Gastrocnemius medialis (tissue), 4 donors: ENCODE measurements at places on chromosomes 3 and 15. TPM values are rescaled to one million over a fixed set of nuclear protein-coding genes. Genes with fewer than 3 reads are reported as not detected.

DNA sequence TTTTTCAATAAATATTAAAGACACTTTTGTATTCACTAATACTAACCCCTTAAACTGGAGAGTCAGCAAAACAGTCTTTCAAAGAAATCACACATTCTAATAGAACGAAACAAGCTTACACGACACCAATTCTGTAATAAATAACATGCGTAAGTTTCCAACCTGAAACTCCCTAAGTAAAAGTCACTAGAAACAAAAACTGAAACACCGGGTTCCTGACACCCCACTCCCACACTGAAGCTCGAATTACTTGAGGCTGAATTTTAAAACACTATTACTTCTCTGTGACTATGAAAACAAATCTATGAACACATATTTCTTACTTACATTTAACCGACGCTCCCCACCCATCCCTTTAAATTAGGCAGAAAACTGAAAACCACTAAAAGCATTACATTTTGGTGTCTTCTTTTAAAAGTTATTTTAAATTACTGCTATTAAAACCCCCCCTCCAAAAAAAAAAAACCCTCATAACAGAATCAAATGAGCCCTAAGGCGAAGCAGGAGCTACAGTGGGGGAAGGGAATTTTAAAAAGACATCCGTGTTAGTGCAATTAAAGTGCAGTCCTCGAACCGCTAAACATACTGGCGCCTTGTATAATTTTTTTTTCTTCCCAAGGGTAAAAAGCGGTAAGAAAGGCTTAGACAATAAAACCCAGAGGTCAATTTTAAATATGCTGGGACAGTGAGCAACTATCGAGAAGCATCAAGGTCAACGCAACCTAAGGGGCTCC, 878 bp downstream of the SPPL2A start:
- H3K4me3 ChIP-seq = peak overlapping the region; percentile 67
- no peaks in the 10 kb centered on the region for H3K27me3 ChIP-seq
- H3K36me3 ChIP-seq = no peaks in the 10 kb centered on the region
- H3K27ac ChIP-seq = peak overlapping the region; percentile 98

DNA sequence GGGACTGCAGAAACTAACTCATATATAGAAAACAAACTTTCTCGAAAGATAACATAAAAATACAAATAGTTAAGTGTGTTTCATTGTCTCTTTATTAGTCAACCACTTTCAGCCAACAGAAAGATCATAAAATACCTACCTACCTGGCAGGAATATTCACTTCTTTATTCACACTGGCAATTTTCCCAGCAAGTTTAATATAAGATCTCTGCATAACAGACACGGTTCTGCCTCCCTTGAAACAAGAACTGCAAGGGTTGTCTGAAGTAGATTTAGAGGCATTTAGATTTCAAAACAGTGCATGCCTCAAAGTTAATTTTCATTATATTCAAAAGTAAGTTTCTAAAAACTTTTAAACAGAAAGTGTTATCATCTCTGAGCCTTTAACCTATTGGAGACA, 7.1 kb downstream of the NPTN start:
- H3K27me3 ChIP-seq = no peaks in the 10 kb centered on the region
- H3K36me3 ChIP-seq = no peaks in the 10 kb centered on the region
- no peak overlapping the region for H3K27ac ChIP-seq
- DNase-seq = no peak

GRCh38 chr15:30922480-30923311, 19.0 kb downstream of the FAN1 start:
- H3K27me3 ChIP-seq = no peaks in the 10 kb centered on the region
- no peak for DNase-seq
- H3K27ac ChIP-seq = peak overlapping the region; percentile 61
- H3K4me3 ChIP-seq = no peak overlapping the region

The EAF2 gene
- total RNA-seq = 5.7 TPM

DNA sequence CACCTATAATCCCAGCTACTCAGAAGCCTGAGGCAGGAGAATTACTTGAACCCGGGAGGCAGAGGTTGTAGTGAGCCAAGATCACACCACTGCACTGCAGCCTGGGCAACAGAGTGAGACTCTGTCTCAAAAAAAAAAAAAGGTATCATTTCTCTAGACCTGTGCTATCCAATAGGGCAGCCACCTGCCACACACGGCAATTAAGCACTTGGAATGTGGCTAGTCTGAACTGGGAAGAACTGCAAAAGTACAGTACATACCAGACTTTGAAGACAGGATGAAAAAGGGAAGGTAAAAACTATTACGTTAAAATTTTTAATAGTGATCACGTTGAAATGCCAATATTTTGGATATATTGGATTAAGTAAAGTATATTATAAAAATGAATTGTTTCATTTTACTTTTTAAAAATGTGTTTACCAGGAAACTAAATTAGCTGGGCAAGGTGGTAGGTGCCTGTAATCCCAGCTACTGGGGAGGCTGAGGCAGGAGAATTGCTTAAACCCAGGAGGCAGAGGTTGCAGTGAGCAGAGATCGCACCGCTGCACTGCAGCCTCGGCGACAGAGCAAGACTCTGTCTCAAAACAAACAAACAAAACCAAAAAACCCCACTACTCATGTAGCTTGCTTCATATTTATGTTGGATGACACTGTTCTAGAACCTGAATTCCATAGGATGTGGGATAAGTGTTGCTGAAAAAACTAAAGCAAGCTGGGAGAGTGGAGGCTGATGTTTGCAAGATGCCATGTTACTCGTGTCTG, 2.3 kb downstream of the CYP8B1 start:
- no peaks in the 10 kb centered on the region for H3K4me1 ChIP-seq
- DNase-seq = no peak
- no peak overlapping the region for H3K4me3 ChIP-seq

The FAM81A gene
- not detected for total RNA-seq

GRCh38 chr15:58795825-58796224, 24.7 kb downstream of the MINDY2 start:
- no peak overlapping the region for H3K27ac ChIP-seq
- no peak for DNase-seq
- H3K36me3 ChIP-seq = no peaks in the 10 kb centered on the region
- H3K4me3 ChIP-seq = no peak overlapping the region

GRCh38 chr15:100020614-100021013, 287.4 kb upstream of the LYSMD4 start:
- H3K4me1 ChIP-seq = peaks cover 7% of the 10 kb centered on the region
- DNase-seq = no peak
- H3K27ac ChIP-seq = no peak overlapping the region
- H3K27me3 ChIP-seq = no peaks in the 10 kb centered on the region

DNA sequence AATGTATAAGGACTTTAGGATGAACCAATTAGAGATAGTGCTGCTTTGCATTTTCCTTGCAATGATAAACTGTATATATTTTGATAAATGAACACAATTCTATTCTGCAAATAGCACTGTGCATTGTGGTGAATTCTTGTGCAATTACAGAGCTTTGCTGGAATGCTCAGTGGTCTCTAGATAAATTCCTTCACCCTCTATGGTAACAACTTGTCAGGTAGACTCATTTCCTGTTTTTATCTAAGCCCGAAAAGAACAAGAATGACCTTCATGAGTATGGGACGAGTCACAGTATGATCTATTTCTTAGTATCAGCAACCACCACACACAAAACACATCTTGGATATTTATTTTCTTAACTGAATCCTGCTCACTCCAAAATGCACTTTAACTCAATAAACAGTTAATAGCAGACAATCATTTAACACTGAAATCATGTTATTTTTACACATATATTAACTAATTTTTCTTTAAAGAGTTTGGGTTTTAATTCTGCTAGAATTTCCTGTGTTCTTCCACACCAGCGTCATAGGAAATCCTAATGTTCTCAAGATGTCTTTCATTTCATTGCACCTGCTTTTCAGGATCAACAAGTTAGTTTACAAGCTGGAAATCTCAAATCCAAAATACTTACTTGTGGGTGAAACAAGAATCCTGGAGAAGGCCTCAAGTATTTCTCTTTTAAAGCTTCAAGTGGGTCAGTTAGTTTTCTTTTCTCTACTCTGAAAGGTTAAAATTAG, 551.2 kb downstream of the MECOM start:
- no peaks in the 10 kb centered on the region for H3K4me1 ChIP-seq
- H3K36me3 ChIP-seq = no peaks in the 10 kb centered on the region
- no peaks in the 10 kb centered on the region for H3K27me3 ChIP-seq
- H3K27ac ChIP-seq = peak overlapping the region; percentile 31

DNA sequence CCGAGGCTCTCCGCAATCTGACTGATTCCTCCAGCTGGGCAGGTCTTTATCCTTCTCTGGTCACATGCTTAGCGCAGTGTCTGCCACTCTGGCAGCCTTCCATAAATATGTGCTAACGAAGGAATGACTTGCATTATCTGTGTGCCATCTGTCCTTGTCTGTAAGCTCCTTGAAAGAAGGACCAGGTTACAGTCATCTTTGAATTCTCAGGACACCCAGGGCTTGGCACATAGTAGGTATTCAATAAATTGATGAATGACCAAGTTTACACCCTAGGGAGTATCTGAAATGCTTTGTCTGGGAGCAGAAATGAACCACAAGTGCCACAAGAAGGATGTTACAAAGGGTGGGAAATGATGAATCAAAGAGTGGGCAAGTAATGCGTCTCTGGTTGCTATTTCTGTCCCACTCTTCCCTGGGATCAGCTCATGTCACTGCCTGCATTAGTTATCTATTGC, 16.5 kb upstream of the FAM3D start:
- DNase-seq = peak; percentile 6
- peak overlapping the region; percentile 25 for H3K27ac ChIP-seq
- no peak overlapping the region for H3K4me3 ChIP-seq
- H3K4me1 ChIP-seq = no peaks in the 10 kb centered on the region
- no peaks in the 10 kb centered on the region for H3K36me3 ChIP-seq

DNA sequence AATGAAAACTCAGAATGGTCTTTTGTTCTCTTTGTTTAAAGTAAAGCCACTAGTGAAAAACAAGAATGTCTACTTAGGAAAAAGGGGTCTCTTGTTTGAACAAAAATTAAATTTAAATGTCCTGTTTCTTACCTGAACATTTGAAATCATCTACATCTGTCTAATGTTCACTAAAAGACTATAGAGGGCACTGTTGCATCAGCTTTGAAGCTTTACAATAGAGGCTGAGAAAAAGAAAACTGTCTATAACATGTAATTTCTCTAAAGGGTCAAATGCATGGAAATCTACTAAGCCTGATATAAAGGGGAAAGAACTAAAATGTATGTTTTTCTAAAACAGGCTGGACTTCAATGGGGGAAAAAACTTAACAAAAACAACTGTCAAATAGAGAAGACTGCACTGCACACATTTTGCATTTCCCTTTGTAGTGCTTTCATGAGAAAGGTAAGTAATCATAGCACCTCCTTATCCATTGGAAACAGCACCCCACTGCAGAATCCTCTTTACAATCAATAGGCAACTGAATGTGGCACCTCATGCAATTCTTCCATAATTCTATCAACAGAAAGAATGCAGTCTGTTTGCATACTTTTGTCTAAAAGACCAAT, 26.3 kb downstream of the DPH6 start:
- no peaks in the 10 kb centered on the region for H3K4me1 ChIP-seq
- no peak for DNase-seq
- H3K27me3 ChIP-seq = no peaks in the 10 kb centered on the region

DNA sequence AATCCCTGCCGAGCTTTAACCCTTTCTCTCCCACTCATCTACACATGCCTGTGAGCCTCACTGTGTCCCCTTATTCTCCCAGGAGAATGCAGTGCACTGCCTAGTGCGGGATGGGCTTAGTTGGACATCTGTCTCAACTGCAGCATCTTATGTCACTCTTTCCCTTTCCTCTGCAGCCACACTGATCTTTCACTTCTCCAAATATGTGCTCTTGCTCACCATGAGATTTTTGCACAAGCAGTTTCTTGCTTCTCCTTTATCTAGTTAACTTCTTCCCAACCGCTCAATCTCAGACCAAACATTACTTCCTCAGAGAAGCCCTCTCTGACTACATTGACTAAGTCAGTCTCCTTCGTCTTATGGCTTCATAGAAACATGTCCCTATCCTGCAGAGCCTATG, 292.3 kb downstream of the KBTBD8 start:
- H3K4me1 ChIP-seq = peaks cover 5% of the 10 kb centered on the region
- no peak for DNase-seq
- no peaks in the 10 kb centered on the region for H3K27me3 ChIP-seq

DNA sequence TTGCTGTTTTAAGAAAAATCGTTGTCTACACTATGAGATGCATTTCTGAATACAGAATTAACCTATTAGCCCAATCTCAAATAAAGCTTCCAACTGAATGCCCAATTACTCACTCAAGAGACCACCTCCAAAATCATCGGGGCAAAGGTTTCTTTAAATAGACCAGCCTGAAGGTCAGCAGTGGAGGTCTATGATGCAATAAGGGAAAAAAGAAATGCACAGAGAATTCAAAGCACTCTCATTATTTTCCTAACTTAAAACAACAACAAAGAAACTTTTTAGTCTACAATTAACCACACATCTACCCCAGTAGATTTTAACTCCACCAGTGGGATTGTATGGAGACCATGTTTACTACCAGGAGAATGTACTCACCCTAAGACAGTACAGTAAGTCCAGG, 657.7 kb upstream of the CCDC54 start:
- no peak for DNase-seq
- no peaks in the 10 kb centered on the region for H3K36me3 ChIP-seq
- H3K27ac ChIP-seq = no peak overlapping the region

GRCh38 chr3:117735481-117736101, 1026.0 kb downstream of the TUSC7 start:
- H3K36me3 ChIP-seq = no peaks in the 10 kb centered on the region
- no peak overlapping the region for H3K4me3 ChIP-seq
- no peak for DNase-seq
- H3K27ac ChIP-seq = no peak overlapping the region

- H3K27ac ChIP-seq = no peak overlapping the region
- H3K4me1 ChIP-seq = peaks cover 7% of the 10 kb centered on the region
- no peaks in the 10 kb centered on the region for H3K27me3 ChIP-seq
- no peaks in the 10 kb centered on the region for H3K36me3 ChIP-seq
- no peak for DNase-seq
Measured at GRCh38 chr3:129046037-129046731, 14.4 kb upstream of the GP9 start.

DNA sequence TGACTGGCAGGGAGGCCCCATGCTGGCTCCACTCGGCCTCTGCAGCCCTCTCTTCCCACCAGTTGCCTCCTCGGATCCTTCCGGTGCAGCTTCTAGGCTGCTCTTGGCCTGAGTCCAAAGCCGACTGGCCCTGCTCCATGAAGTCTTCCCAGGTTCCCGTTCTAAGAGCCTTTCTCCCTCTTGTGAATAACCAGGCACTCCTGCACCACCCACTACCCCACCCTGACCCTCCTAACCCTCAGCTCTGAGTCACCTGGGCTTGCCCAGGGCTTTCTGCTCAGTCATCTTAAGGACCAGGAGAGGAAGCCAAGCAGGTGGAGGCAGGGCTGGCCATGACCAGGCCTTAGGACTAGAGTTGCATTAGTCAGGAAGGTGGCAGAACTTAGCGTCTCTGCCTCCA, 28.1 kb upstream of the CNBP start:
- peak overlapping the region; percentile 82 for H3K27ac ChIP-seq
- no peaks in the 10 kb centered on the region for H3K36me3 ChIP-seq
- peaks cover 21% of the 10 kb centered on the region for H3K4me1 ChIP-seq
- H3K27me3 ChIP-seq = no peaks in the 10 kb centered on the region

- no peak for DNase-seq
- no peaks in the 10 kb centered on the region for H3K4me1 ChIP-seq
- no peaks in the 10 kb centered on the region for H3K27me3 ChIP-seq
- no peak overlapping the region for H3K4me3 ChIP-seq
- H3K36me3 ChIP-seq = no peaks in the 10 kb centered on the region
Measured at GRCh38 chr3:154013736-154014135, 107.5 kb upstream of the ARHGEF26 start.

The HYPK gene
- 33.9 TPM for total RNA-seq

GRCh38 chr3:14592390-14592789, 52.2 kb upstream of the GRIP2 start:
- no peaks in the 10 kb centered on the region for H3K36me3 ChIP-seq
- no peaks in the 10 kb centered on the region for H3K4me1 ChIP-seq
- no peak for DNase-seq
- no peaks in the 10 kb centered on the region for H3K27me3 ChIP-seq
- H3K27ac ChIP-seq = no peak overlapping the region
